NCI-H2107 (cell line): ENCODE measurements at places on chromosomes 6 and 20.

DNA sequence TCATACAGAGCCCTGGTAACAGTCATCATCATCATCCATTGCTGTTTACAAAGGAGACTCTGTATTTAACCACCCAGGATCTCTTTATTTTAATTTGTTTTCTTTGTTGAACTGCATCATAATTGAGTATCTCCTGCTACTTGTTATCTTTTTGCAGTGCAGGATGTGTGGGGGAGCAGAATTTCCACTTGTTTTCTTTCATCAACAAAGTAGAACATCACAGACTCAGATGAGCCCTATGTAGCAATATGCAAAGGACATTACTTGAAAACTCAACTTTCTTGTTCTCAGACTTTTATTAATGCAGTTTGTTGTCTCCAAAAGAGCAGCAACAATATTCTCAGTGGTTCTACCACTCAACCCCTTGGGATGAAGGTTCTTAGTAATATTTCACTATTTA lies 38.7 kb upstream of the IPCEF1 start:
- DNase-seq = no peak

GRCh38 chr6:14118091-14118439 lies 493 bp downstream of the CD83 start:
- DNase-seq = no peak

- no peak for DNase-seq
Measured at GRCh38 chr20:18272451-18272850, 15.9 kb upstream of the ZNF133 start.

DNA sequence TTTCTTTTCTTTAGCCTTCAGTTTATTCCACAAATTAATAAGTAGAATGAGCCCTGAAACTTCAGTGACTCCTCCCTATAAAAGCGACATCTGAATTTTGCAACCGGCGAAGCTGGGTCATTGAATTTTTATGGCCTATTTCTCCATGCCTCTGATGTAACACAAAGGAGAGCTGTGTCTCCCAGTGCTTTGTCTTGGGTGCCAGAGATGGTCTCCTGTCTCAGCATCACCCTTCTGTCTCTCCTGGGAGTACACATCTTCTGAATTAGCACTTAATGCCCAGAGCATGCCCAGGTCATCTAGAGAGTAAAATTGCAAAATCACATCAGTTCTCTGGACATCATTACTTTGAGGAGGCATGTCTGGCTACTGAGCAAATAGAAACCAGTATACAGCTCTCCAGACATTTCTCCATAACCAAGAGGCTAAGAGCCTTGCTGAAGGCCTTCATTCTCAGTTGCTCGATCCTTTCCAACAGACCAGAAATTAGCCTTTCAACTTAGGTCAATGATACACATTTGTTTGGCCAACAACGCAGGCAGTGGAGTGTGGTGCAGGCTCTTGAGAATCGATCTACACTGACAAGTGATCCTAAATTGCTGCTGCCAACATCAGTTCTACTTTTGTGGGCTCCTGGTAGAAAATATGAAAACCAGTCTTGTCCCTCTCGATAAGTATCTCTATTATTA lies 176.0 kb upstream of the FOXQ1 start:
- no peak for DNase-seq

DNA sequence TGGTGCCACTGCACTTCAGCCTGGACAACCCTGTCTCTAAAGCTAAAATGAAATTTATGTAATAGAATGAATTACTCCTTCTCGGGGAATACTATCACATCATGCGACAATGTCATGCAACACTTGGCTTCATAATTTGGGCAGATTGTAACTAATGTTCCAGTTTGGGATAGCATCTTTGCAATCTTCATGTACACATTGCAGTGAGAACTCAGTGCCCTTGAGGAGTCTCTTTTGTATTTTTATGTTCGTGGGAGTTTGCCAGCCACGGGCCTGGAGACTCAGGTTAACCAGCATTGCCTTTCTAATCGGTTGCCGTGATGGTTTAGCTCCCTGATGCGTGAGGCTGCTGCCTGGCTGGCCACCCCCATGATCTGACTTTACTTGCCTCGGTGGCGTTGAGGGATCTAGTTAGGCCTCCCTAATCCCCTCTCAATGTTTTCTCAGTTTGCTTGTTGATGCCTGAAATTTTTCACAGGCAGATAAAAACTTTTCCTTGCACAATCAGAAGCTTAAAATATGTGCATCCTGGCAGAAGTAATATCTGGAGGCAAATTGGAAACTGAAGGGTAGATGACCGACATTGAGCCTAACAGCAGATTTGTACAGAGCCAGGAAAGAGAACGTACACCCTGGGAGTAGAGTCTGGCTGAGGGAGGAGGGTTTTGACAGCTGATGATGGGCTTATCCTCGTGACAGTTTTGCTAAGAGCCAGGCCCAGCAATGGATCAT lies 2.4 kb downstream of the GMPR start:
- DNase-seq = no peak

DNA sequence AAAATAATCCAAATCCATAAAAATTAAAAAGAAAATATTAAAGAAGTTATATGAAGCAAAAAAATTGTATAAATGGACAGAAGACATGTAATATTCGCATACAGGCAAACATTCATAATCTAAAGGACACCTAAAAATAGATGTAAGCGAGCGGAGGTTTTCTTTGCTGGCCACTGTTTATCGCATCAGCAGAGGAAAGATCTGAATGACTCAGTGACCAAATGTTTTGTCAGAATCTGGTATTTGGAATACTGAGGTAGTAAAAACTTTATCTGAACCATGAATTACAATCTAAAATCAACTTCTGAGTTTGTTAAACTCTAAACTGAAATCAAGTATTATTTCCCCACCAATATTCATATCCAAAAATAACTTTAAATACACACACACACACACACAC lies 7.8 kb downstream of the TSPYL4 start:
- DNase-seq = no peak

DNA sequence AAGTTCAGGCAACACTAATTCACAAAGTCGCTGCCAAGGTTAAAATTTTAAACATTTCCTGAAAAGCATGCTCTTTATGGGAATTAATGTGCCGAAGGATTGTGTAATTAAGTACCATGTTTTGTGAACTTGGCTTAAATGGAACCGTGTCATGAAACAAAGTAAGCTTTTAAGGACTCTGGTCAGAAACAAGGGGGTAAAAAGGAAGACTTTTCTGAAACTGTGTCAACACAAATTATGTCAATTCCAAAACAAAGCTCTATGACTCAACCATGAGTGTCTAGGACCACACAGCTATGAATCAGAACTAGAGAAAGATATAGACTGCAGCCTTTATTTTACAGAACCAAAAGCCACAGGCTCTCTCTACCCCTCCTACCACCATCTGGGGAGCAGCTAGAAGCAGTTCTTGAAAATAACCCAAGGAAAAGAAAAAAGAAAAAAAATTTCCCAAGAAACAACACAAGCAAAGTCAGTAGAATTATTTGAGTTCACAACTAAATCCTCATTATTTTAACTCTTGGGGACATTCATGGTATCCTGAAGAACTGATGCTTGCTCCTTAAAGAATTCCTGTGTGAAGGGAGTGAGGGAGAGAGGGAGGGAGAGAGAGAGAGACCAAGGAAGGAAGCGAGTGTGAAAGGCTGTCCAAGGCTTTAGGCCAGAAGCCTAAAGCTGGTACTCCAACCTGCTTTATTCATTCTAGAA lies 81.9 kb downstream of the ZMYND8 start:
- DNase-seq = no peak
